ENCODE measurements at places on chromosomes 7 and 10. TPM values are rescaled to one million over a fixed set of nuclear protein-coding genes. Genes with fewer than 3 reads are reported as not detected.

Gene SGCE
- total RNA-seq = 66.0 TPM

DNA sequence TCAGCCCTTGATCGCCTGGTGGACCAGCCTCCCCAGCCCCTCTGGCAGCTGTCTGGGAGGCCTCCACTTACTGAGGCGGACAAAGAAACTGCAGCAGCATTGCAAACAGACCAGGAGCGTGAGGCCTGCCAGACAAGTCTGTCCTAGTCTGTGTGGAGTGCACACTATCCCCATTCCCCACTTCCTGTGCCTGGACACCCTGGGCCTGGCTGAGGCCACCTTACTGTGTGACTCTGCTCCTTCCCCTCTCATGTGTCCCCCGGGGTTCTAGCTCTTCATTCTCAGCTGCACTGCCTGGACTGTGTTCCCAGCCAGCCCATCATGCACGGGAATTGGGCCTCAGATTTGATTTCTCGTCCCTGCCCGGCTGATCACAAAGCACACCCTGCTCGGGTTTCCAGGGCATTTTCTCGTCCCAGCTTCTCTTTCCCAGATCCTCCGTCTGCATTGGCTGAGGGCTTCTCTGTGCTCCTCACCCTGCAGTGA, 16.7 kb upstream of the C10orf90 start:
- no peak for DNase-seq

DNA sequence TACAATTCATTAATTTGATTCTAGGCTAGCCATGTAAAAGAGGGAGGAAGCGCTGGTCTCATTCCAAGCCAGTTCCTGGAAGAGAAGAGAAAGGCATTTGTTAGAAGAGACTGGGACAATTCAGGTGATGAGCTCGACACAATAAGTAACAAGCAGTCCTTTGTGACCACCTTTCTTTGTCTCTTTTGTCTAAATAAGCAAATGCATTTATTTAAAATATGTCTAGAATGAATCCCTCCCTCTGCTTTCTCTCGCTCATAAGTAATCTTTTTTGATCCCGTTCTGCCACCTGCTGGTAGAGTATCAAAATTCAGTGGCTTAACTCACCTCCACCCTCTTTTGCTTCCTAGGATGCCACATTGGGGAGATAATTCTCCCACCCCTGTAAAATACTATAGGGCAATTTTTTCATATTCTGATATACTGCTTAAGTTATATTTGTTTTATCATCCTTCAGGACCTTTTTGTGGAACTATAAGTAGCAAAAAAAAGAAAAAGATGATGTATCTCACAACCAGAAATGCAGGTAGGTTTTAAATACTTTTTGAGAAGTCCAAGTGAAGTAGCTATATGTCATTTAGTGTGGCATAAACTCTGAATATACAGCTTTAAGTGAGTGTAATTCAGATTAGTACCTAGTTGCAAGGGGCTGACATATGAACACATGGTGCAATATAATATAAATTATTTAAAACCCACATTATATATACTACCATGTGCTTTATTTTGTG, 91.5 kb downstream of the GSDME start:
- DNase-seq = peak; percentile 44

DNA sequence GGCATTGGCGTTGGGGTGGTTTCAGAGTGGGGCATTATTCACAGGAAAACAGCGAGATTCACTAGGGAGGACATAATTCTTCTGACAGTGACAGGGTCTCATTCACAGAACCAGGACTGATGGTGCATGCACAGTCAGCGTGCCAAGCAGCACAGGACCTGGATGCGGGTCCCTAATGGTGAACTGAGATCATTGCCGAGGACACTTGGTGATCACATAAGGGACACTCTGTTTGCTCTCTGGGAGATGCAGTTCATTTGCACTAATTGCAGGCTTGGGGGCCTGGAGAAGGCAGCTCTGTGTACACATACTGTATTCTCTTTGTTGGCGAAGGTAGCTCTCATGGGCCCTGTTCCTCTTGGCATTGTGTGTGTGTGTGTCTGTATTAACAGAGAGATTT, 716.1 kb downstream of the PHTF2 start:
- DNase-seq = no peak

GRCh38 chr10:12705943-12706342, 295.6 kb downstream of the CCDC3 start:
- peak; percentile 47 for DNase-seq

Gene TMEM176B
- 0.75 TPM for total RNA-seq

Gene CTAGE15
- total RNA-seq = 0.87 TPM

DNA sequence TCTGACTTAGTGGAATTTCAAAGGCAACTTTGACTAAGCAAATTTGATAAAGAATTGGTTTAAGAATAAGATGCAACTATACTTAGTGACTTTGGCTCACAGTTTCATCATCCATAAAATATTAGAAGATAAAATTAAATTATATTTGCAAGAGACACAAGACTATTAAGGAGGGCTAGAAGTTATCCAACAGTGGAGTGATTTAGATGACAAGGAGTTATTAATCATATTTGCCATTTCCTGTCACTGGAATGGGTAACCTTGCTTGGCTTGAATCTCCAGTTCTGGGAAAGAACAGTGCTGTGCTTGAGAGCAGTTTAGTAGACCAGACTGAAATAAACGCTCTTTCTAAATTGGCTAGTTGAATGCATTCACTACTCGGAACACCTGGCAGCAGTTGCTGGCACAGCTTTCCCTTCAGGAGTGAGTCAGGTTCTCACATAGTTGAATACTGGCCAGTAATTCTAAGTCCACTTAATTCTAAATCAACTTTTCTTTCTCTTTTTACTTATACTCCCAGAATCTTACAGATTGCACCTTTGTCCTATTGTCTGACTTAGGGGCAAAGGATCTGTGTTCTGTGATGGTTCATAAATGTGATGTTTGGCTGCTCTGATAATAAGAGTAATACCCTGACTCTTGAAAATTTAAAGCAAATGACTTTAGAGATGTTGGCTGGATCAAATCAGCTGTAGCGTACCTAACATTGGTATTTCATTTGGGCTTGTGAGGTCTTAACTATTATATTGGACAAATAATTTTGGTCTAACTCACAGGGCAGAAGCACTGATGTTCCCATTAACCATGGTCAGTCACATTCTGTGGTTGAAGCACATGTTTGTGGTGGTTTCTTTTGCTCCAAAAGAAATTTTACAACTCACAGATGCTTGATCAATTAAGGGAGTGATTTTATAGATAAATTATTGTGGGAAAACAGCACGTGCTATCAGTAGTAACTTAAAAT, 16.6 kb downstream of the STMP1 start:
- DNase-seq = peak; percentile 90

DNA sequence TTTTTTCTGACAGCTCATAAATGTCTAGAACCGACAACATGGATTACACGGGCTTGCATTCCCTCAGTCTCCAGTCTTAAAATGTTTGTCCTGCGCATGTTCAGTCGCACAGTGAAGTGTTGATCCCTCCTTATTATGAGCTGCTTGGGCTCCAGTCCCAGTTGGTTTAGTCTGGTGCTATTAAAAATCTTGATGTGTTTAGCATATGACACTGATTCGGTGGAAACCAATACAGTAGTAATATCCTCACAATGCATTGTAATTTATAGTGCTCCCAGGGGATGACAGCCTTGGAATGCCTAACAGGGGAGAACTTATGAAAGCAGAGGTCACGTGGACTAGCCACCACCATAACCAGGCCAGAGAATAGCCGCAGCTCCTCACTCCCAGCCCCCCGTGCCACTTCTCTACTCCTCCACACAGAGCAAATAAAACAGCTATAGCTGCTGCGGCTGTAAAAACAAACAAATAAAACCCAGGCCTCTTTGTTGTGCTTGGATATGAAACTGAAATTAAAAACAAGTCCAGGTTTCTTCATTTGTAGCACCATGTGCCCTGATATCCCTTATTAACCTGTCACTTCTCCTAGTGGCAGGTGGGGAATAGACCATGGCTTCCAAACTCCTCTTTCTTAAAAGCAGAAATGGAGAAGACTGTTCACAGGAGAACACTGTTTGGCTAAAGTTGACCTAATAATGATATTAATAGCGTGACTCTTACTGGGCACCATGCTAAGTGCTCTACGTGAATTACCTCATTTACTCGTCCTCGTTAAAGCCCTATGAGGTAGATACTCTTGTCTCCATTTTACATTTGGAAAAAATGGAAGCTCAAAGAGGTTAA, 7.7 kb downstream of the DPCD start:
- DNase-seq = no peak

Measured in renal cortical epithelial cell (primary cell).